Metanephros (tissue), 2 donors: ENCODE measurements at places on chromosomes 16 and 17. TPM values are rescaled to one million over a fixed set of nuclear protein-coding genes. Genes with fewer than 3 reads are reported as not detected.

PRR15L gene
- total RNA-seq = 14.5 TPM

ADAD2 gene
- 0.18 TPM for total RNA-seq

CLEC3A gene
- total RNA-seq = not detected

MCRIP2 gene
- 23.1 TPM for total RNA-seq

XAF1 gene
- 31.2 TPM for total RNA-seq

USP22 gene
- total RNA-seq = 260 TPM

HBA1 gene
- total RNA-seq = 5,051 TPM

AOC3 gene
- 9.6 TPM for total RNA-seq

FBXO39 gene
- not detected for total RNA-seq

TMEM220 gene
- total RNA-seq = 4.1 TPM

PLA2G15 gene
- total RNA-seq = 34.9 TPM

P2RX5 gene
- 5.4 TPM for total RNA-seq
